ENCODE measurements at places on chromosomes 16 and 17. TPM values are rescaled to one million over a fixed set of nuclear protein-coding genes. Genes with fewer than 3 reads are reported as not detected.

DNA sequence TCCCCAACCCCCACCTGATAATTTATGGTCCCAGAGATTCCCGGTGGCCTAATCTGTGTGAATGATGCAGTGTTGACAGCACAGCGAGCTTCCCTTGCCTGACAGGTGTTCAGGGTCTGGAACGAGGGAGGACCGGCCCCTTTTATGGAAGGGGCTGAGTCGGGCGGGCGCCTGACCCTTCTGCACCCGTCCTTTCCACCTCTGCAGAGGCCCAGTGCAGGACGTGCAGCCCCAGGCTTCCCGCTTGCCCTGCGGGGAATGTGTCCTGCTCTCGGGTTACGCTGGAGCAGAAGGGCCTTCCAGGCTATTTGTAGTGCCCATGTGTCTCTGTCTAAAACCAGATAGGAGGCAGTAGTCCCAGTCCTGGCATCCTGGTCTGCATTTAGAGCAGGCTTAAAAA lies 16.2 kb downstream of the SMTNL2 start:
- peak; percentile 71 for DNase-seq

GRCh38 chr16:31085873-31086628 lies 2.7 kb downstream of the PRSS53 start:
- peak; percentile 3 for DNase-seq

- DNase-seq: no peak
Measured at GRCh38 chr17:58339755-58340404, 11.3 kb upstream of the TSPOAP1 start.

- DNase-seq: no peak
Measured at GRCh38 chr17:5467416-5467815, 1.4 kb downstream of the DHX33 start.

DNA sequence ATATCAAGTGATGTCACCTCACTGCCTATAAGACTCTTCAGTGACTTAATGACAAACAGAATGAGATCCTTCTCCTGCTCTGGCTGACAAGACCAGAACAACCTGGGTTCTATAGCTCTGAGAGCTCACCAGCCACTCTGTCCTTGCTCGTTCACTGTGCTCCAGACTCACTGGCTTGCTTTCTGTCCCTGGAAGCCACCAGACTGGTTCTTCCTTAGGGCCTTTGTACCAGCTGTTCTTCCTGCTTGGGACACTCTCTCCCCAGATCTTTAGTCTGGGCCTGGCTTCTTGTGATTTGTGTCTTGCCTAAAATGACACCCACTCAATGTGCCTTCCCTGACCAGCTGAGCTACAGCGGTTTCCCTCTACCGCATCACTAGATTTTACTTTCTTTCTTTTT lies 76.1 kb downstream of the FTO start:
- no peak for DNase-seq

GRCh38 chr17:13647543-13648021 lies 45.9 kb upstream of the HS3ST3A1 start:
- no peak for DNase-seq

DNA sequence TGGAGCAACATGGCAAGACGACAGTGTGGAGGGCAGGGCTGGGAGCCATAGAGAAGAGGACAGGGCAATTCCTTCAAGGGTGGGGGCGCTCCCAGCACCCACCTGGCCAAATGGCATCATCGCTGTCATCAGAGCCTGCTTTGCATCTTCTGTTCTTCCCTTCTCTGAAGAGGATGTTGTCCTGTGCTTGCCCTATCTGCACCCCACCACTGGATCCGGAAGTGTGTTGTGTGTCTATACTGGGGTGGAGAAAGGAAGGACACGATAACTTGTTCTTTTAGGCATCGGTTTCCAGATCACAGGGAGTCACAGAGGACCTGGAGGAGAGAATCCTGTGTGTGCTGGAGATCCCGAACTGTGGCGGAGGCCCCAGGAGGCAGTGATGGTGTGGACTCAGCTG lies 25.7 kb upstream of the ANKRD40CL start:
- no peak for DNase-seq

- DNase-seq: no peak
Measured at GRCh38 chr17:6488008-6488539, 43.8 kb downstream of the PIMREG start.

DNA sequence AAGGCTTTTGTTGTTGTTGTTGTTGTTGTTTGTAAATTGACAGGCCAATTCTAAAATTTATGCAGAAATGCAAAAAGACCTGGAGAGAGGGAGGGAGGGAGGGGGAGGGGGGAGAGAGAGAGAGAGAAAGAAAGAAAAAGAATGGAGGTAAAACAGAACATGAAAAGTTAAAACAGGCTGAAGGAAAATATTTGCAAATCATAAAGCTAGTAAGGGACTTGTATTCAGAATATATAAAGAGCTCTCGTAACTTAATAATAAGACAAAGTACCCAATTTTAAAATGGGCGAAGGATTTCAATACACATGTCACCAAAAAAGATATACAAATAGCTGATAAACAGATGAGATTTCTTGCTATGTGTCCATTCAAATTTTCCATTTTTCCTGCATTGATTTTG lies 15.4 kb downstream of the TNRC6C start:
- DNase-seq: no peak

GRCh38 chr16:69057400-69058378 lies 47.8 kb upstream of the HAS3 start:
- no peak for DNase-seq

DNA sequence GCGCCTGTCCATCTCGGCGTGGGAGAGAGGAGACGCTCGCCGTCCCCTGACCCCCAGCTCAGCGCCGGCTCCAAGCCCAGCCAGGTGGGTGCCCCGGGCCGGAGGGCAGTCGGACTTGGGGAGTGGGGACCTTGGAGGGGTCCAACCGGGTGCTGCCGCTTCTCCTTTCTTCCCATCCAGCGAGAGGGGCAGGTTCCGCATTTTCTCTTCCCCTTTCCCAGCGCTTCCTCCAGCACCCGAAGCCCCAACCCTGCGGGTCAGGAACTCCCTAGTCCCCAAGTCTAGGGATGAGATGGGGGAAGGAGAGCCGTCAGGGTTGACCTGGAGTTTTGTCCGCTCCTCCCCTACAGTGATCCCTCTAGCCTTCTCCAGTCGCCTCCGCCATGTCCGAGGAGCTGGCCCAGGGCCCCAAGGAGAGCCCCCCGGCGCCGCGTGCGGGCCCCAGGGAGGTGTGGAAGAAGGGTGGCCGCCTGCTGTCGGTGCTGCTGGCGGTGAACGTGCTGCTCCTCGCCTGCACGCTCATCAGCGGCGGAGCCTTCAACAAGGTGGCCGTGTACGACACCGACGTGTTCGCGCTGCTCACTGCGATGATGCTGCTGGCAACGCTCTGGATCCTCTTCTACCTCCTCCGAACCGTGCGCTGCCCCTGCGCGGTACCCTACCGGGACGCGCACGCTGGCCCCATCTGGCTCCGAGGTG lies at the start of gene OTOP2:
Gene OTOP2 (plus strand): TSS at position 24 of the 699 bp plus-strand sequence. CDS start 360 bp downstream, at position 384.
- peak; percentile 16 for DNase-seq

DNA sequence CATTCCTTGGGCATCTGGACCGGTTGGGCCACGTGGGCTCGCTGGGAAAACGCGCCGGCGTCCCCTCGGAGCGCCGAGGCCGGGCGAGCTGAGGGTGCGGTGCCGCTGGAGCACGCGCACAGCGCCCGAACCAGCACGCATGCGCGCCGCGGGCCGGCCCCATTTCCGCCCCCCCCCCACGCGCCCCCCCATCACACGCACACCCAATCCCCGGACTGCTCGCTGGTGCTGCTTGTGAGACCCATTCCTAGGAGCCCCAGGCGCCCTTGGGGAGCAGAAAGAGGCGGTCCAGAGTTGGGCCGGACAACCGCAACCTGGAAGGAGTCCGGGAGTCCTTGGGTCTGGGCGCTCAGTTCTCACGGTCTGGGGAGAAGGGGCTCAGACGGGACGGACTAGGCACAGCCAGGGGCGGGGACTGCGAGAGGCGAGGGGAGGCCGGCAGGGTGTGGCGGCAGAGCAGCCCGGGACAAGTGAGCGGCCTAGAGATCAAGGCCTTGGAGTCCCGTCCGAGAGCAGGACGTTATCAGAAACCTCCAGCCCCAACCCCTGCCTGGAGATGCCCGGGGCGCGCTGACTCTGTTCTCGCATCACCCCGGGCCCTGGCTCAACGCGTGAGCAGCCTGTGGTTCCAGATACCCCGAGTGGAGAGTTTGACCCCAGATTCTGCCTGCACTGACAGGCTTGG lies 6.0 kb upstream of the CBX8 start:
- no peak for DNase-seq

- DNase-seq: no peak
Measured at GRCh38 chr17:16439303-16439791, 24.0 kb downstream of the TRPV2 start.

DNA sequence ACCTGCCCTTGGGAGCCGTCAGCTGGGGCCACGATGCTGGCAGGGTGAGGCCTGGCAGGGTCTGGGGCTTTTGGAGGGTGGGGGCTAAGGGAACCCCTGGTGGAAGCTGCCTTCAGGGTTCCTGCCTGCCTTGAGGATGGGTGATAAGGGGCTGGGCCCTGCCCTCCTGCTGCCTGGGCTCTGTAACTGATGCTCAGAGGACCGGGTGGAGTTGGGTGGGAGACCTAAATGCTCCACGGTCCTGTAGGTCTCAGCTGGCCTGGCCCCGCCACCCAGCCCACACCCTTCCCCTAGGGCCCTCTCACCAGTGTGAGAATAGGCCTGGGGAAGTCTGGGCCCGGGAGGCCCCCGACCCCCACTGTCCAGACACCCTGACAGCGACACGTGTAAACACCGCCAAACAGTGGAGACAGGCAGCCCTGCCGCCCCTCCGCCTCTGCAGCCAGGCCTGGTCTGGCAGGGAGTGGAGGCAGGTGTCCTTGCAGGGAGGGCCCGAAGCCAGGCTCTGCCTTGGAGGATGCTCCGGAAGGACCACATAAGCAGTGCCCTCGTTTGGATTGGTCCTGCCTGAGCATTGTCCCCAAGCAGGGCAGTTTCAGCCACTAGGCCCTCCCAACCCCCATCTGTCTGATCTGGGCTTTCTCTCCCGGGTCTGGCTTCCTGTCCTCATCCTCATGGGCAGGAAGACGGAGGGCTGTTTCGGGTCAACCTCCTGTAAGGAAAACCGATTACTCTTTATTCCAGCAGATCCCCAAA lies 6.5 kb upstream of the BAHCC1 start:
- DNase-seq: no peak

GRCh38 chr17:29570521-29570920 lies 2.0 kb downstream of the TP53I13 start:
- DNase-seq: no peak

DNA sequence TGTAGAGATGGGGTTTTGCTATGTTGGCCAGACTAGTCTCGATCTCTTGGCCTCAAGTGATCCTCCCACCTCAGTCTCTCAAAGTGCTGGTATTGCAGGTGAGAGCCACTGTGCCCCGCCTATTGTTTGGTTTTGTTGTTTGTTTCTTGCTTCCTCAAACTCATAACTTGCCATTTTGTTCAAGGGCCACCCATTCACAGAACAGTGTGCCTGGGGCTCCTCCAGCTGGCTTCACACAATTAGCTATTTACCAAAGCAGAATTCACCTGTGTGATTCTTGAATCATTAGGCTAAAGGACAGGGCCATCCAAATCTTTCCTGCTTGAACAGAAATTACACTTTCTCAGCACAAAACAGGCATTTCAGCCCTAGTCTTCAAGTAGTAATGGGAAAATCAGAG lies 7.2 kb downstream of the ABHD15 start:
- no peak for DNase-seq

DNA sequence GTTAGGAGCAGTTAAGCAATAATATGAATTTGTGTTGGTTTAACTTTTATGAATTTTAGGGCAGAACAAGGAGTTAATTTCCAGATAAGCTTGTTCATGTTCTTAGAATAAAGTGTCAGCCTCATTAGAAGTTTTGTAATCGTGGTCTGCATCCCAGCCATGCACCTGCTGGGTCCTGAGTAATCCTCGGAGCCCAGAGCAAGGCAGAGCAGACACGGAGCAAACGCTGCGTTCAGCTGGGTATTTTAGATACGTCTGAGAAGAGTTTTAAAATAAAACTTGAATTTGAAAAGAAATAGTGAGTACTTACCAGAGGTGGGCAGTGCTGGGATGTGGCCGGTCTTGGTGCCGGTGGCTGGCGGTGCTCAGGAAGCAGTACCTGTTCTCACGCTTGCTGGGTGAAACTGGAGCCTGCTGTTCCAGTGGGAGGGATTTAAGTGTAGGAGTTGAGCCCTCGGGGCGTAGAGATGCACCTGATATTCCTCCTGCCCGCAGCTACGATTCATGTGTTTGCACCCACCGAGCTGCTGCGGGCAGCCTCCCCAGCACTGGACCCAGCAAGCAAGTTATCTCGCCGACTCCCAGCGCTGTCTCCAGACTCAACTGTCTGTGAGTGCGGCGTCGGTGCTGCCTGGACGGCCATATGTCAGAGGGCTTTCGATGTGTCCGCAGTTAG lies at the start of gene ZNF750:
Gene ZNF750 (minus strand): TSS at position 406 of the 676 bp plus-strand sequence. CDS start 7,568 bp downstream, outside the sequence.
- DNase-seq: no peak

Gene KCNH6
- total RNA-seq: 0.33 TPM

Gene NKD1
- 4.1 TPM for total RNA-seq

Gene RNF222
- not detected for total RNA-seq

Gene TP53TG3B
- not detected for total RNA-seq

Gene TNFRSF13B
- total RNA-seq: not detected

Gene PSME3IP1
- 79.7 TPM for total RNA-seq

Gene KRT25
- not detected for total RNA-seq

Gene TMC5
- total RNA-seq: 3.1 TPM

Gene CCL3
- 12.7 TPM for total RNA-seq

Gene SLC4A1
- total RNA-seq: not detected

Gene ABAT
- total RNA-seq: 59.1 TPM

Gene CNGB1
- not detected for total RNA-seq

Gene HAP1
- total RNA-seq: 0.08 TPM

Gene SPAG5
- total RNA-seq: 13.9 TPM

Gene KRT20
- total RNA-seq: 2.4 TPM

Gene TSPAN10
- 3.5 TPM for total RNA-seq
